ENCODE measurements at places on chromosomes 13 and 19.
A peak's percentile ranks its signal among the peaks of the same experiment; 100 is the strongest.

DNA sequence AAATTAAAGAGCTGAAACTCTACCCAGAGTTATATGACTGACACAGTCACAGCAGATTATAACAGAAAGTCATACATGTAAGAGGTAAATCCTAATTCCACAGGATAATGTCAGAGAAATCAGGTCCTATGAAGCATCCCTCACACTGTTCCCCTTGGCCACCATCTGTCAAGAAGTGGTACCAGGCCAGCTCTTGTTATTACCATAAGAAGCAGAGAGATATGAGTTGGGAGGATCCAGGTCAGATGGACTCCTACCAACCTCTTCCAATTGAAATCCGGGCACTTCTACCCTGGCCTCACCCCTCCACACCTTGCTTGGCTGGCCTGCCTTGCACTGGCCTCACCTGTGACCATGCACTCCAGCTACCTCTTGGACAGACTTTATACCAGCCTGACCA, 353.2 kb downstream of the DNAJC15 start:
- ATAC-seq = no peak

- ATAC-seq = no peak
These were observed 144.1 kb upstream of the TRPC4 start for GRCh38 chr13:38013676-38014075.

DNA sequence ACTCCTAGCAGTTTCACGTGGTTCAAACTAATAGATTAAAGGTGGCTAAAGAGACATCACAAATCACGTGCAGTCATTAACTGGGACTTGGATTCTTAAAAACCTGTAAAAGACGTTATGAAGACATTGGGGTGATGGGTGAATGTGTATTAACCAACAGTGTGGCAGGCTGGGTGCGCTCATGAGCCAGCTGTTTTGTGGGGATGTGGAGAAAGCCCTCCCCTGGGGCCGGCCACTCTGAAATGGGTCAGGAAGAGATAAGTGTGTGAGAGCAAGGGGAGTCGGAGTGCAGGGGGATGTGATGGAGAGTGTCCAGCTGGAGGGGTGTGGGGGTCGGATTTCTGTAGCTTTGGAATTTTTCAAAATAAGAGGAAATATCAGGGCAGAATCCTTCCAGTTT, 10.4 kb downstream of the UPF1 start:
- ATAC-seq = no peak

GRCh38 chr19:15536350-15536749, 28.0 kb downstream of the CYP4F22 start:
- ATAC-seq = no peak

DNA sequence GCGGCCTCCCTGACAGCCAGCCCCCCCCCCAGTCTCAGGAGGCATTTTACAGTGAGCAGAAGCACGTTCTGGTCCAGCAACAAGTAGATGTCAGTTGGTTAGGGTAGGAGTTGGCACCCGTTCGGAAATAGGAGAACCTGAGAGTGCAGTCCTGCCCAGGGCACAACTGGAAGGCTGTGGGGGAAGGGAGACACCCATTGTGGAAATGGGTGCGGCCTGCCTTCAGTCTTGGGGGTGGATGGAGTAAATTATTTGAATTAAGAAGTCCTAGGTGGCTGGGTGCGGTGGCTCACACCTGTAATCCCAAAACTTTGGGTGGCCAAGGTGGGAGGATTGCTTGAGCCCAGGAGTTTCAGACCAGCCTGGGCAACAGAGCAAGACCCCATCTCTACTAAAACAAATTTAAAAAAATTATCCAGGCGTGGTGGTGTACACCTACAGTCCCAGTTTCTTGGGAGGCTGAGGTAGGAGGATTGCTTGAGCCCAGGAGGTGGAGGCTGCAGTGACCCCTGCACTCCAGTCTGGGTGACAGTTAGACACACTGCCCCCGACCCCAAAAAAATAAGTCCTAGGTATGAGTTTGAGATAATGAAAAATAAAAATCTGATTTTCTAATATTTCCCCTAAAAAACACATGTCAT, 1.2 kb downstream of the CIRBP start:
- no peak for ATAC-seq

DNA sequence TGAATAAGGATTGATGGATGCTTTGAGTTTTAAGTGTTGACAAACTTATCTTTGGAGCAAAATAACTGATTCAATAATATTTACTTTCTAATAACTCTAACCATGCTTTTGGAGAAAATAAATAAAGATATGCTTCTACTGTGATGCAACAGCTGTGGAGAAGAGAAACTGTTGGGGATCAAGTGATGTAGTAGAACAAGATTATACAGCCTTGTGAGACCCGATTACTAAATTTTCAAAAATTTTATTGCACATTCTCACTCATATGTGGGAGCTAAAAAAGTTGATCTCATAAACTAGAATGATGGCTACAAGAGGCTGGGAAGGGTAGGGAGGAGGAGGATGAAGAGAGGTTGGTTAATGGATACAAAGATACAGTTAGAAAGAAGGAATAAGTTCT, 85.5 kb upstream of the OXGR1 start:
- ATAC-seq = no peak

DNA sequence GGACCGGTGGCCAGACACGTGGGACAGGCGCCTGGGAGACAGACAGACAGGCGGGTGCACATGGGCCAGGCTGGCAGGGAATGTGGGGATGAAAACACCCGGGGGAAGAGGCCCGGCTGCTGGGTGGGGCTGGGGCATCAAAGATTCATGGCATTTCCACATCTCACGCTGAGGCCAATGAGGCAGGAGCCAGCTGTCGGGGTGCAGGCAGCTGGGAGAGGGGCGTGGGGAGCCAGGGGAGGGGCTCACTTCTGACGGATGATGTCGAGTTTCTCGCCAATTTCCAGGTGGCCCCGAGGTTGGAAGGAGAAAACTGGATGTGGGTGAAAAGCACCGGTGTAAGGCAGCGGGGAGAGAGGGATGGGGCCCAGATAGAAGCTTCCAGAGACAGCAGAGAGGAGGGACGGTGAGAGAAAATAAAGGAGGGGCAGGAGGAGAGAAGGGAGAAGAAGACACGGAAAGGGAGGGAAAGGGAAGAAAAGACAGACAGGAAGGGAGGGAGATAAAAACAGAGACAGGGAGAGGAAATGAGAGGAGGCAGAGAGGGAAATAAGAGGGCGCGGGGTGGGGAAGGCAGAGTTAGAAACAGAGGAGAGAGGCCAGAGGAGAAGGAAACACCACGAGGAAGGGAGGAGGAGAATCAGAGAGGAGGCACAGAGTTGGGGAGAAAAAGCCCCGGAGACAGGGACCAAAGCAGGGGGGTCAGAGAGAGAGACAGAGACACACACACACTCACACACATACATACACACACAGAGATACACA, 8.0 kb upstream of the CCER2 start:
- no peak for ATAC-seq

DNA sequence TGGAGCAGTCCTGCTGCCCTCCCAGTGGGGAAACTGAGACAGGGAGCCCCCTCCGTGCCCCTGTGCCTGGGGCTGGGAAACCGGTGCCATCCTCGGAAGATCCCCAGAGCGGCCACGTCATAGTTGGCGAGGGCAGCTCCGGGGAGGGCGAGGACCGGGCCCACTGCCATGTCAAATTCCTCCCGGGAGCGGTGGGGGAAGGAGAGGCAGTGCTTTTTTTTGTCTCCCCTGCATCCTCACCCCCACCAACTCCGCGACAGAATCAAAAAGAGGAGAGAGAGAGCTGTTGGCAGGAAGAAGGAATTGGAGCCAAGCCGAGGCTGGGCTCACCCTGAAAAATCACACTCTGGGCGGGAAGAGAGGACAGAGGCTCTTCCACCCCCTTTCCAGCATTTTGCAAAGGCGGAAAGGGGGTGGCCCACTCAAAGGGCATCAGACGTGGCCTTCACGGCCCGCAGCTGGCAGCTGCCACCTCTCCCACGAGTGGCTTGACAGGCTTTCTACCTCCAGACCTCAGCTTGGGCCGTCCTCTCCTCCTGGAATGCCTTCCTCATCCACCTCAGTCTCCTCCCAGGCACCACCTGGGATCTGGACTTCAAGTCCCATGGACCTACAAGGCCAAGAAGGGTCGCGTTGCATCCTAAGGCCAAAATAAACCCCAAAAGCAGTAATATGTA, 19.6 kb upstream of the NFIC start:
- no peak for ATAC-seq

DNA sequence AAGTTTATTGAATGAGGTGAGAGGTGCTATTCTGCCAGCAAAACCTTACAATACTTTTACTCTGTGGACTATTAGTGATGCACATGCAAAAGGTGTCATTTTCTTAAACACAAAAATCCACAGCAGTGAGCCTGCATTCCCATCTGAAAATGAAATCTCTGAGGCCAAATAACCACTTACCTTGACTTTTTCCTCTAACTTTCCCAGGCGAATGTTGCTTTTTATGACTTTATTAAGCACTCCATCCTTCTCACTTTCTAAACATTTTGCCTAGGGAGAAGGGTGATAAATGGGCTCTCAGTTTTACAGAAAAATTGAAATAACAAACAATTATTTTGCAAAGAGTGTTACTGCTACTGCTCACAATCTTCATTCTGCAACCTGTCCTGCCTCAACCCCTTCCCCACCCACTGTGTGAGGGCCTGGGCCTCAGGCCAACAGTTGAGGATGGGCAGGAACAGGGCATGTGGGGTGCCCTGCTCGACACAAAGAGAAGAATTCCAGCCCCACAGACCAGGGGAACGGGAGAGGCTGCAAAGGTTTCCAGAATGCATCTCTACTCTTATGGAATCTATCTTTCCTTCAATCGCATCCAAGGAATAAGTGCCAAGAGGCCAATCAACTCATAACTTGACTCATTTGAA, 18.1 kb upstream of the SLC7A9 start:
- ATAC-seq = no peak

- ATAC-seq = no peak
These were observed 1074.3 kb upstream of the SLC10A2 start for GRCh38 chr13:104140552-104140951.

- ATAC-seq = no peak
These were observed 39.6 kb downstream of the C1QTNF9 start for GRCh38 chr13:24348797-24349515.

- no peak for ATAC-seq
These were observed 126.0 kb downstream of the TUBA3C start for GRCh38 chr13:19055611-19056010.

DNA sequence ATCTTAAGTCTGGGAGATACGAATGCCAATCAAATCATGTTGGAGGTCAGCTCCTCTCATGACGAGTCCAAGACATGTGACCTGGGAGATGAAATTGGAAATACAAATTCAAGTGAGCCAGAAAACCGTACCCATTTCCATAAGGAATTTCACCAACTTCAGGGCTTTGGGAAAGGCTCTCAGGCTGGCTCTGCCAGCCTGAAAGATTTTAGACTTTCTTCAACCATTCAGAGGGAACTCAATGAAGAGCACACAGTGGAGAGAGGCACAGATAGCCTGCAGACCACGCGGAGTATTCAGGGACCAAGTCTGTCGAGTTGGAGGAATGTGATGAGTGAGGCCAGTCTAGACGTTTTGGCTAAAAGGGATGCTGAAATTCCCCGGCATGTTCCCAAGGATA, 204.6 kb downstream of the MTUS2 start:
- no peak for ATAC-seq

- ATAC-seq = peak; percentile 89
These were observed 6.4 kb downstream of the ANGPTL6 start for GRCh38 chr19:10095948-10096614.

DNA sequence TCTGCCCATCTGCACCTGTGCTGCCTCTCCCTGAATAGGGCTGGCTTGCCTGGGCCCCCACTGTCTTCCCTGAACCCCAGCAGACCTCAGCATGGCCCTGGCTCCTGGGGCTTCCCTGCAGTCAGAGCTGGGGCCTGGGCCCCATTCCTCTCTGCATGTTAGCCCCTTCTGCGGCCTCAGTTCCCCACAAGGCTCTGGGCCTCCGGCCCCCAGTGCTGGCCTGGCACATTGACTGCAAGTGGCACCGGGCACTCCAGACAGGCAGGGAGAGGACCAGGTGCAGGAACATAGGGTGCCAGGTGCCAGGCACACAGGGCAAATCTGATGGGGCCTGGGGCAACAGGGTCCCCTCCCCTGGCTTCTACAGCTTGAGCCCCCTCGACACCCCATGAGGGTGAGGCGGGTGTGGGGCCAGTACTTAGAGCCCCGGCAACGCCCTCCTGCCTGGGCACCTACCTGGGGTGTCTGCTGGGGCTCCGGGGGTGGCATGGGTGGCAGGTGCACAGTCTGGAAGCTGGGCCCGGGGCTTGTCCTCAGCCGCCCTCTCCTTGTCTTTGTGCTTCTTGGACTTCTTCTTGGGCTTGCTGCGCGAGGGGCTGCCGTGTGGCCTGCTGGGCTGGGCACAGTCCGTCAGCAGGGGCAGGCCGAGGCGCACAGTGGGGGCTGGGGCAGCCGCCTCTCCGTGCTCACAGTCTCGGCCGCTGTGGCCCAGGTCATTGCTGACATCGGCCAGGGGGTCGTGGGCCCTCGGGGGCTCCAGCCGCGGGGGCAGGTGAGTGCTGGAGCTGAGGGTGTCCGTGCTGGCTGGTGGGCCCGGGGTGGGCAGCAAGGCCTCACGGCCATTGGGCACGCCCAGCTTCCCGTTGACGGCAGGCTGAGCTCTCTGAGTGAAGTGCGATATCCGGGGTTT, 12.3 kb upstream of the ISYNA1 start:
- no peak for ATAC-seq

DNA sequence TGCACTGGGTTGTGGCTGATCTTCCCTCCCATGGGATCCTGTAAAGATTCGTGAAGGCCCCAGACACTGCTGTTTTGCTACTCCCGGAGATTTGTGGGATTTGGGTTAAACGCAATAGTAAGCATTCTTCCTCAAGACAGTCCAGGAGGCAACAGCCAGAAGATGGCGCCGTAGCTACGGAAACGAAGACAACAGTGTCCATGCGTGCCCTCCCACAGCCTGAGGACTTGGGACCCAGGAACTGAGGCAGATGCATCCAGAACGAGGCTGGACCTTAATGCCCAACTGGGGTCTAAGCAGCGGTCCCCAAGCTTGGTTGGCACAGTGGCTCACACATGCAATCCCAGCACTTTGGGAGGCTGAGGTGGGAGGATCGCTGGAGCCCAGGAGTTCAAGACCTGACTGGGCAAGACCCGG, 57.6 kb upstream of the ZNF507 start:
- ATAC-seq = no peak

- no peak for ATAC-seq
These were observed 3.3 kb downstream of the RPS19 start for GRCh38 chr19:41863209-41863931.

GRCh38 chr19:37928527-37929286, 21.7 kb downstream of the SIPA1L3 start:
- ATAC-seq = peak; percentile 17

DNA sequence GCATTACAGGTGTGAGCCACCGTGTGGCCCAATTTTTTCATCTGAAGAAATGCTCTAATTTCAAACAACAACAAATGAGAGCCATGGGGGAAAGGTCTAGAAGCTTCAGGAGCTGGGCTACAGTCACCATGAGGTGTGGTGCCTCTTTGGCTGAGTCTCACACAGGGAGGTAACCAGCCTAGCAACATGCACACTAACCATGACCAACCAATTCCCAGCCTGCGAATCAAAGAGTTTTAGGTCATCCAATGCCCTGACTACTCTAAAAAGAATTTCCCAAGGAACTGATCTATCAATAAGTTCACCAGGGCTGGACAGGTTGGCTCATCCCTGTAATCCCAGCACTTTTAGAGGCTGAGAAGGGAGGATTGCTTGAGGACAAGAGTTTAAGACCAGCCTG, 29.9 kb downstream of the PBX4 start:
- ATAC-seq = no peak
